ENCODE measurements at places on chromosomes 16 and 17.

- DNase-seq, result peak; percentile 32
These were observed 4.5 kb downstream of the WIPI1 start for GRCh38 chr17:68452724-68453290.

DNA sequence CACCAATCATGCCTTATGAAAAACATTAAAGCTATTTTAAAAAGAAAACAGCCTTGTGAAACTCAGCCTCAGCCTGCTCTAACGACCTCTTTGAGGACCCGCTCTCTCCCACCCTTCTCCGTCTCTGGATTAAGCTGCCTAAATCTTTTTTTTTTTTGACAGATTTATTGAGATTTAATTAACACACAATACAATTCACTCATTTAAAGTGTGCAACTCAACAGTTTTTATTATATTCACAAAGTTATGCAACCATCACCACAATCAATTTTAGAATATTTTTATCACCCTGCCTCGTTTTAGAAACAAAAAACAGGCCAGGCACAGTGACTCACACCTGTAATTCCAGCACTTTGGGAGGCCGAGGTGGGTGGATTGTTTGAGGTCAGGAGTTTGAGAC is 8.4 kb downstream of the CDR2L start:
- DNase-seq, result no peak

DNA sequence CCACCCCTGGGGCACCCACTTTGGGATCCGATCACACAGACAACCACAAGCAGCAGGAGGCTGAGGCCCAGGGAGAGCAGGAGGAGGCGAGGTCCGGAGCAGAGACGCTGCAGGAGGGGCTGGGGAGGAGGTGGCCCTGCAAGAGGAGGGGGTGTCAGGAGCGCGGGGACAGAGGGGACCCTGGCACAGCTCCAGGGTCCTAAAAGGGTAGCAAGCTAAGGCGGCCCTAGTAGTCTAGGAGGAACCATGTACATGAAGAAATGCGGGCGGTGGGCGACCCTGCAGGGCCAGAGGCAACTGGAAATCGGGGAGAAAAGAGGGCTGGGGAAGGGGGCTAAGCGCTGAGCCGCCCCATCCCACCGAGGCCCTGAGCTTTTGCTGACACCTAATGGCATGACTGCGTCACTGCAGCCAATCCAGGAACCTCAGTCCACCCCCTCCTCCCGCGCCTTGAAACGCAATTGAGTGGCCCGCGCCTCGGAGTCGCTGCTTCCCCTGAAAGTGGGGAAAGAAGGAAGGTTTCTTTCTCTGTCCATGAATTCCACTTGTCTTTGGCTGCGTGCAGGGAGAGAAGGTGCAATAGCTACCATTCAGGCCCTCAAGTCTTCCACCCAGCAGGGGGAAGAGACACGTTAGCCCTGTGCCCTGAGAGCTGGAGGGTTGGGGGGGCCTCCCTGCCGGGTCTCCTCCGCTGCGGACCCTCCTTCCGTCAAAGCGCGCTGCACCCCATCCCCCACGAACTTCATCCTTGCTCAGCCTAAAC is 1.8 kb downstream of the ASGR1 start:
- peak; percentile 70 for DNase-seq

- peak; percentile 89 for DNase-seq
These were observed 8.9 kb downstream of the NHERF2 start for GRCh38 chr16:2035431-2036199.

DNA sequence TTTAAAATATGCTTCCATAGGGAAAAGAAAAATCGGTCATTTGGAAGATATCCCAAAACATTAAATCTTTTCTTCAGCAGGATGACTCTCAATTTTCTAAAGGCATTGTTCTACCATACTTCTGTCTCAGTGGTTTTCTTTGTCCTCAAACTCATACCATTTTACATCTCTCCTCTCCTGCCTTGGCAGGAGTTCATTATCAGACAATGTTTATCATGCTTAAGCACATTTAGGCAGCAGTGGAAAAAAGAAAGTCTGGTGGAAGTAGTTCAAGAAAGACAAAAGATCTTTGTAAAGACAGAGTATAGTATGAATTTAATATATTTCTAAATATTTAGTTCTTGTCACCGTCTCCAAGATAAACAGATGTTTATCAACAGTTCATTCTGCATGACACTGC is 68.2 kb downstream of the CDK12 start:
- no peak for DNase-seq

GRCh38 chr17:10105513-10106001 is 92.8 kb downstream of the GAS7 start:
- peak; percentile 86 for DNase-seq

DNA sequence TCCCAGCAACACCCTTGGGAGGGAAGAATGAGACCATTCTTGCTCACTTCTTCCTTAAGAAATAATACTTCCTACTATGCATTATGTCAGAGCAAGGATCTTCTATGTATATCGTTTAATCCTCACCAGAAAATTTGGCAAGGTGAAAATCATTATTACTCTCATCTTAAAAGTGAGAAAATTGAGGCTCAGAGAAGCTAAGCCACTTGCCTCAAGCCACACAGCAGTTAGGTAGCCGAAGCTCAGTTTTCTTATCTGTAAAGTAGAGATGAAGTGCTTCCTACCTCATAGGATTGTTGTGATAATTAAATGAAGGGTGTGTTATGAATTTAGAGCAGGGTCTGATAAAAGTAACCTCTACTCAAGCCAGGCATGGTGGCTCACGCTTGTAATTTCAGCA is 368.9 kb upstream of the ASIC2 start:
- no peak for DNase-seq

DNA sequence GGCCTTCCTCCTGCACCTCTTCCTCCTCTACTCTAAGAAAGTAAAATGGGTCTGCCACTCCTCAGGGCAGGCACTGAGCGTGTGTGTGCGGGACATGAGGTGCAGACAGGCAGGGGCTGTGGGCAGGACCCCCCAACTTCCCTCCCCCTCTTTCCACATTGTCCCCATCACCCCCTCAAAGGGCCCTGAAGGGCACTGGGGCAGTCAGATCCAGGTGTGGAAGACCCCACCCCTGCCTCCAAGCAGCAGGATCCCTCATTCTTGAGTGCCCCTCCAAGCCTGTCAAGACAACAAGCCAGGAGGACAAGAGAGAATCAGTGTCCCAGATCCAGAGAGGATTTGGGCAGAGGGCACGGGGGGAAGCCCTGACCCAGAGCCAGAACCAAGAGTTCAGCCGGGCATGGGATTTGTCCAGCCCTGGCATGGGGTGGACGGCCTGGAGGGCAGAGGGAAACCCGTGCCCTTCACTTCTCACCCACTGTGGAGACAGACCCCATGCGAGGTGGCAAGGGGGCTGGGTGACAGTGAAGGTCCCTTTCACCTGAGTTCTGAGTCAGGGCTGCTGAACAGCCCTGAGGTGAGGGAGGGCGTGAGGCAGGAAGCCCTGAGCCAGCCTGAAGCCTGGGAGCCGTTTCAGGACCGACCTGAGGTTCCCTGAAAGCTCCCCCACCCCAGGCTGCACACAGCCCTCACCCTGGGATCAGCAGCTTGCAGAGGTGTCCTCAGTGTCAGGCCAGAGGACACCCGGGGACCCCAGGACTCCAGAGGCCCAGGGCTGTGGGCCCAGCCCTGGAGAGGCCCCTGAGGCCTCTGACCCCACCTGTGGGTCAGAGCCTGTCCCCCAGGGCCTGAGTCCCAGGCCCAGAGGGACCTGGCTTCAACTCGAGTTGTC is 45.8 kb downstream of the USP22 start:
- no peak for DNase-seq

DNA sequence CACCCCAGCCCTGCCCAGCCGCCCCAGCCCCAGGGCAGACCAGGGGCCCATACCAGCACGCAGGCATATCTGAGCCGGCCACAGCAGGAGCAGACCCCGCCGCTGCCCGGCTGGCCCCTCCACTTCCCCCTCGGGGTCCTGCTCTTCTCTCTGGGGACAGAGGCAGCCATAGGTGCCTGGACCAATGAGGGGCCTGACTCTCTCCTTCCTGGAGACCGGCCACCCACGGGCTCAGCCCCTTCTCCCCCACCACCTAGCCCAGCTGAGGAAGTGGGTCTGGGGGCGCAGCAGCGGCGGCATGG is 3.8 kb downstream of the TMC6 start:
- no peak for DNase-seq

DNA sequence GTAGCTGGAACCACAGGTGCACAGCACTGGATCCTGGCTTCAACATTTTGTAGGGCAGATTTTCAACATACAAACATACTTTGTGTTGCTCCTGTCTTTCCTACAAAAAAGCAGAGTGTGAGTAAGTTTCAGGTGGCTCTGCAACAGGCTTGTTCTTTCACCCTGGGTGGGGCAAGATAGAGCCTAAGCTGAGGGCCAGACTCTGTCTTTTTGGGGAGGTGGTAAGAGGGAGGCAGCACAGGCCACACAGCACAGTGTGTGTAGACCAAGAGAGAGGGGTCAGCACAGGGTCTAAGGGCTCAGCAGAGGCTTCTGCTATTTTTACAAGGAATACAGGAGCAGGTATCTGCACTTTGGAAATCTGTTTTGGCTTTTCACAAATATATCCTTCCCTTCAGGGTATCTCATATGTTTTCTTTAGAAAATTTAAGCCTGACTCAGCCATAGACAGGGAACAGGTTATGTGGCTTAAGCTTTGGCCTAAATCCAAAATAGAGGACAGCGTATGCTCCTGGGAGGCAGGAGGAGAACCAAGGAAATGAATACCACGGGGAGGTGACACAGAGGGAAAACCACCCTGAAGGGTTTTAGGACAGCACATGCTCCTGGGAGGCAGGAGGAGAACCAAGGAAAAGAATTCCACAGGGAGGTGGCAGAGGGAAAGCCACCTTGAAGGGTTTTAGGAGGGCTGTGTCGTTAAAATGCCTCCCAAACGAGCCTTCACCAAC is 21.6 kb downstream of the EMC8 start:
- no peak for DNase-seq

GRCh38 chr16:56312028-56312300 is 113.4 kb downstream of the AMFR start:
- no peak for DNase-seq

GRCh38 chr17:19718613-19719354 is 2.4 kb upstream of the SLC47A2 start:
- no peak for DNase-seq

DNA sequence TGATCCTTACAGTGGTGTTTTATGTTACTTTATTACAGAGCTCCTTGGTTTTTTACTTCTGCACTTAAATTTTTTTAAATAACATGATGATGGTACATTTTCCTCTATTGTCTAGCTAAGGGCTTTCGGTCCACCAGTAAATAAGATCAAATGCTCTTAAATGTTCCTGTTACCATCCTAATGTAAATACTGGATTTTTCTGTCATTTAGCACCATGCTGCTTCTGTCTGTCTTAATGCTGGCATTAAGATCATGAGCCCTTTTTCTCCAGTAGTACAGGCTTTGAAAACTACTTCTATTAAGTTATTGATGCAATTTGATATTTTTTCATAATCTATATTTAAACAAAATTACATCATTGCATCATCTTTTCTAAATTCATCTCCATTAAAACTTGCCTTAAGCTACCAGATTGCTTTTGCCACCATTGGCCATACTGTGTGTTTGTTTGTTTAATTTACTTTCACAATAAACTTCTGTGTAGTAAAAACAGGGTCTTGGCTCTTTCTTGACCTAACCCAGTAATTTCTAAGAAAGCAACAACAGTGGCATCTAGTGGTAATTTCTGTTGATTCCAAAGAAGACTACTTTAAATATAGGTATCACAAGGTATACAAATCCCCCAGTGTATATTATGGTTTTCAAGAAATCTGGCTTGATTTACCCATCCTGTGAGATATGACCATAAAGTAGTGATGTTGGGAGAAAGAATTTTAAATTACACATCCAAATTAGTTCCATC is 9.0 kb upstream of the PHAF1 start:
- DNase-seq, result peak; percentile 46

DNA sequence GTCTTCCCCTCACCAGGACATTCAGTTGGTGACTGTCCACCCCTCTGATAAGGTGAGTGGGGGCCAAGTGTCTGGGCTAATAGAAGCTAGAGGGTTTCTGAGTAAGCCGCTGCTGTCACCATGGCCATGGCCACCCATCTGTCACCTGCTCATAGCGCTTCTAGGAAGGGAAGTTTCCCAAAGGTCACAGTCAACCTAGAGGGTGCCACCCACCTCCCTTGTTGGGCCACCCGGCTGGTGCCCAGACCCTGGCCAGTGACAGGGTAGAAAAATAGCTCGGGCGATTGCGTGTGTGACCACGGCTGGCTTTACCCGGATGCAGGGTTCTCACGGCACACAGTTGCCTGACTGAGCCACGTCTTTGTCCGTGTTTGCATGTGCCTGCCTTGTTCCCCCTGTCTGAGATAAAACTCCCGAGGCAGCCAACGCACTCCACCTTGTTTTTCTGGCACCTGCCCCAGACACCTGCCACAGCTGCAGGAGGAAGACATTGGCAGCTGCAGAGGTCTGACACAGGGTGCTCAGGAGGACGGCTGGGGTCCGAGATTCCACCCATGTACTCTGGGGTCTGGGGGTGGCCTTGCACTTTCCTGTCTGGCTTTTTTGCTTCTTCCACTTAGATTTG is 809 bp downstream of the PIRT start:
- DNase-seq, result peak; percentile 77

DNA sequence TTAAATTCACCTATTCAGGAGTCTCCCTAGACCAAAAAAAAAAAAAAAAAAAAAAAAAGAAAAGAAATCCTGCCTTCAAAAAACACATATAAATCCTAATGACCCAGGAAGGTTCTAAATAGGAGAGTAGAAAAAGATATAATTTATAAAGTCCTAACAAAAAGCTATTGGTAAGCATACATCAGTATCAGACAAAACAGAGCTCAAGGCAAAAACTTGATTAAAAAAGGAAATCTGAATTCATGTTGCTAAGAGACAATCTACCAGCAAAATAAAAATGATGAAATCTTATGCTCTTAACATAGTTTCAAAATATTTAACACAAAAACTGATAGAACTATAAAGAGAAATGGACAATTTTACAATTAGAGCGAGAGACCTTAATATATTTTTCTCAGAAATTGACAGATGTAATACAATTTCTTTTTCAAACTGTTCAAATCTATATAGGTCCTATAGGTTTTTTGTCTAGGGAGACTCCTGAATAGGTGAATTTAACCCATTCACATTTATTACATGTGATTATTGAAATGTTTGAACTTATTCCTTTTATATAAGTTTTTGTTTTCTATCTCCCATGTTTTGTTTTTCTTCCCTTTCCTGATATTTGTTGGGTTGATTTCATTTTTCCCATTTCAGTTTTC is 57.0 kb downstream of the NT5M start:
- DNase-seq, result no peak

DNA sequence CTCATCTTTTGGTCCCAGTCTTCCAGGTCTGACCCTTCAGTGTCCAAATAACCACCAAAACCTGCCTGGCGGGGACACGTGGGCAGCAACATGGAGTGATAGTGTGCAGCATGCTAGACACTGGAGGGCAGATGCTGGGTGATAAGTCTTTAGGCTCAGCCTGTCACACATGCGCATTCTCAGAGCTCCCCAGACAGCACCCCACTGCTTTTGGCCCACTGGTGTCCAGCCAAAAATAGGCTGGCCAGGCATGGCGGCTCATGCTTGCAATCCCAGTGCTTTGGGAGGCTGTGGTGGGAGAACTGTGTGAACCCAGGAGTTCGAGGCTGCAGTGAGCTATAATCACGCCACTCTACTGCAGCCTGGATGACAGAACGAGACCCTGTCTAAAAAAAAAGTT is 12.3 kb downstream of the GINS2 start:
- no peak for DNase-seq

Measured in stomach (tissue), 19 donors.